A549 treated with DMSO at 1 μM for 4 hours (cell line): ENCODE measurements at places on chromosomes 1 and 21. TPM values are rescaled to one million over a fixed set of nuclear protein-coding genes. Genes with fewer than 3 reads are reported as not detected.

Gene RALGPS2
- total RNA-seq, result 15.9 to 31.3 TPM (median 23.9 TPM) in 5 replicates

Gene PDC
- not detected in 5 replicates for total RNA-seq

Gene PRDM16
- total RNA-seq, result 0.10 to 0.30 TPM (median 0.21 TPM) in 5 replicates

Gene PTAFR
- 0.24 to 0.38 TPM (median 0.29 TPM) in 5 replicates for total RNA-seq

Gene SLAMF6
- total RNA-seq, result not detected in 5 replicates

Gene NDC1
- 23.6 to 31.7 TPM (median 27.7 TPM) in 5 replicates for total RNA-seq

Gene EDN2
- 2.8 to 4.8 TPM (median 3.7 TPM) in 5 replicates for total RNA-seq

Gene CROCC
- total RNA-seq, result 5.9 to 10.2 TPM (median 7.5 TPM) in 5 replicates

Gene LAX1
- total RNA-seq, result not detected in 5 replicates
